Spinal cord (tissue), 10 donors: ENCODE measurements at places on chromosomes 4 and X.

DNA sequence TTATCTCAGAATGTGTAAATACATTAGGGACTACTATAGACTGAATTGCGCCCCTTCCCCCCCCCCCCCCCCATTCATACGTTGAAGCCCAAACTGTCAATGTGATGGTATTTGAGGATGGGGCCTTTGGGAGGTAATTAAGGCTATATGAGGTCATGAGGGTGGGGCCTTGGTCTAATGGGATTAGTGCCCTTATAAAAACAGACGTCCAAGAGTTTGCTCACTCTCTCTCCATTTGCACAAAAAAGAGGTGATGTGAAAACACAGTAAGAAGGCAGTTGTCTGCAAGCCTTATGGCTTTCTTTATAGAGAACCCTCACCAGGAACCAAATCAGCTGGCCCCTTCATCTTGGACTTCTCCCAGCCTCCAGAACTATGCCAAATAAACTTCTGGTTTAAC, 15.3 kb downstream of the SPACA5 start:
- DNase-seq, result no peak

GRCh38 chr4:17115583-17115982, 217.1 kb upstream of the LDB2 start:
- no peak for DNase-seq

DNA sequence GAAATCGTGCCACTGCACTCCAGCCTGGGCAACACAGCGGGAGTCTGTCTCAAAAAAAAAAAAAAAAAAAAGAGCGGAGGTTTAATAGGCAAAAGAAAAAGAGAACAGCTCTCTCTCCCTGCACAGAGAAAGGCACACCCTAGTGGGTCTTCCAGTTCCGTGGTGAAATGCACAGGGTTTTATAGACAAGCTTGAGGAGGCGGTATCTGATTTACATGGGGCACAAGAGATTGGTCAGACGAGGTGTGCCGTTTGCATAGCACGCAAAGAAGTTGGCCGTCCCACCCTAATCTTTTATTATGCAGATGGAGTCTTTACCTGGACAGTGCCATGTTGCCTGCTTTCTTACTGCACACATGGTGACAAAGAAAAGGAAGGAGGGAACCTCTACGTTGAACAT, 33.5 kb upstream of the REST start:
- DNase-seq, result no peak

DNA sequence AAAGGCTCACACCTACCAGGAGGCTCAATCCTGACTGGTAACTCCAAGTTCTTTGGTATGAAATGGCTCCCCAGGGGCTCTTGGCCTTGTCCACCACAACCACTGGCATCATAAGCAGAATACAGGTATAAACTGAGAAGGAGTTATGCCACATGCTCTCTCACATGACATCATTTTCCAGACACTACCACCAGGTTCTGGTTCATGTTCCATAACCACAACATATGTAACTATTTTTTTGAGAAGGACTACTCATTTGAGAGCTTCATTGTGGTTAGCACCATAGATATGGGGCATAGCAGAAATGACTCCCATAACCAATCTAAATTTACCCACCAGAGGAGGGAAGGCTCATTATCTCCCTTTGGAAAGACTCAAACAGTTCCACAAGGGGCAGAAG, 19.6 kb downstream of the PRDM5 start:
- no peak for DNase-seq

GRCh38 chr4:77204621-77205020, 47.6 kb downstream of the CCNG2 start:
- no peak for DNase-seq

DNA sequence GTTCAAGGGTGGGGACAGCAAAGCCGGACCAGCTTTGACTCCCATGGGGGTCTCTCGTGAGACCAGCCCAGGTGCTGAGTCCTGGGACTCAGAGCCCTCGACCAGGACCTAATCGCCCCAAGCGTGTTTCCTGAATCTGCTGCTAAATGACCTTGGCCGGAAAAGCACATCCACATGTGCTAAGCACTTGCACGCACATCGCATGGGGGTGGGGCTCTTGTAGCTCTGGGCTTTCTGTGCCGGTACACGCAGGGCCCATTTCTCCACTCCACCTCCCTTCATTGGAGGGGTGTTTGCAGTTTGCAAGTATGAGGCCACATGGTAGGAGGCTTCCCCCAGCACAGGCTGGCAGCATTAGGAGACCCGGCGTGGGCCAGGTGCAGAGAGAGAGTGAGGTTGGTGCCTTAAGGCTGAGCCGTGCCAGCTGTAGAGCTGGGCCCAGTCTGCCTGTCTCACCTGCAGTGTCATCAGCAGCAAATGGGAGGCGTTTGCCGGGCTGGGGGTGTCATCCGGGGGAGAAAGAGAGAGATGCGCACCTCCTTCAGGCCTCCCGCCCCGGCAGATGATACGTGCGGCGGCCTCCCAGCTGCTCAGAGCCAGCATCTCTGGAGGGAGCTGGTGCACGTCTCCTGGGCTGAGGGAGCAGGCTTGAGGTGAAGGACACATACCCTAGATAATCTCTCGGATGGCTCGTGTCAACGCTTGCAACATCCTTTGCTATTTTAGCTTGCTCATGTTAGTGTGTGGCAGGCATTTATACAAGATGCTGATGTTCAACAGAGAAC, 45.2 kb upstream of the CLCN4 start:
- DNase-seq, result no peak

- no peak for DNase-seq
These were observed 127.5 kb upstream of the OTUD4 start for GRCh38 chr4:145307763-145308430.

- no peak for DNase-seq
These were observed 6.8 kb downstream of the PPARGC1A start for GRCh38 chr4:23882976-23883531.

DNA sequence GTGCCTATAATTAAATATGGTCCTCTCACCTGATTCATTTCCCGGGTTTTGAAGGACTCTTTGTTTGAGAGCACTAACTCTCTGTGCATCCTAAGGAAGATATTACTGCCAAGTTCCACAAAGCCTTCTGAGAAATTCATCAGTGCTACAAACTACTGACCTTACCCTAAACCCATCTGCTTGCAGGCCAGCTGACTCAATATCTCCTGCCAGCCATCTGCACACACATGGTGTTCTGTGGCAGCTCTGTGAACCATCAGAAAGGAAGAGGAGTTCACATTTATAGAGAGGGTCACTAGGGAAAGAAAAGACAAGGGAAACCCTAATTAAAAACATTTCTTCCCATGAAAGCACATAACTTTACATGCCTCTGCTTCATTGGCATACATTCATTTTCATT, 156.7 kb downstream of the ATP10D start:
- DNase-seq, result no peak

- no peak for DNase-seq
These were observed 9.5 kb downstream of the NAF1 start for GRCh38 chr4:163157157-163157556.

DNA sequence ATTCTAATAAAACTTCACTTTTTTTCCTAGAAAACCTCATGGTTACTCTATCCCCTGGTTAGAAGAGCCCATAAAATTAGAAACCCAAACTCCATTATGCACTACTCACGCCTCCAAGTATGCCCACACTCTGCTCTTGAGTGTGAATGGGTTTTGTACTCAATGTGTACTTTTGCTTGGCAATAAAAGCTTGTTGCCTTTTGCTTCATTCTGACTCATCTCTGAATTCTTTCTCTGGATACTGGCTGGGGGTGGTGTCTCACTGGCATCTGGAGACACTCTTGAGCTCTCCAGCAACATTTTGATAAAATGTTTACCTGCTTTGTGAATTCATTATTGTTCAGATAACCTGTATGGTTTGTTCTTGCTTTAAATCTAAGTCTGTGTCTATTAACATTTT, 963.3 kb downstream of the TRAM1L1 start:
- DNase-seq, result no peak

- DNase-seq, result no peak
These were observed 82.2 kb downstream of the ANK2 start for GRCh38 chr4:113131621-113132020.

DNA sequence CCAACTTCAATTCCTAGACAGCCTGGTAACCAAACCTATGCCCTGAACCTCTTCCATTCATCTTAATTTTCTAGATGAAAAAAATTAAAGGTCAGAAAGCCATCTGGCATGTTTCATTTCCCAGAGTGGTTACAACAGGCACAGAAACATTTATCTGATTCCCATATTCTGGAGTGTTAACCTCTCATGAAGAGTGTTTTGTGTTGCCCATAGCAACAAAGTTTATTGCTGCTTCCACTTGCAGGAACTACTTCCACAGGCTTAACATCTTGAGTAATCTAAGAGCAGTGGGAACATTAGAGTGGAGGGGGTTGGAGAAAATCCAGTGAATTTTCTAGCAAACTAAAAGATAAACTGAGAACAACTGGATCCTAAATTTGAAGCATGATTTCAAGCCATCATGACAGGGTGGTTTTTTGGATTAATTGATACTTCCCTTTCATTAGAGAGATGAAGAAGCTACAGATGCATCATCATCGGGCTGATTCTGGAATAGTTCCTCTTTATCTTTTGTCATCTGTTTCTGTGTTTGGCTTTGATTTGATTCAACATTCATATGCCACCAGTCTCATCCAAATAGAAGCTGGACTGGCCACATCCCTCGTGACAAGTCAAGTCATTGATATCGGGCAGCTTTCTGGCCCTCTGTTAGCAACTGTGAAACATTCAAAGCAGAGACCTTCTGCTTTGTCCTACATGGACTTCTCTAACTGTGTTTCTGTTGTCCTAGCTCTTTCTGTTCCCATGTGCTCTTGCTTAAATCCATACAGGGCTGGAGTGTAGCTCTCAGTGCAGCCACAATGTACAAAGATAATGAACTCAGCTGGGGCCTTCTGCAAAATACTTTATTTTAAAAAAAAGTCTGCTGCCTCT, 167.3 kb downstream of the MID1IP1 start:
- peak; percentile 56 for DNase-seq

DNA sequence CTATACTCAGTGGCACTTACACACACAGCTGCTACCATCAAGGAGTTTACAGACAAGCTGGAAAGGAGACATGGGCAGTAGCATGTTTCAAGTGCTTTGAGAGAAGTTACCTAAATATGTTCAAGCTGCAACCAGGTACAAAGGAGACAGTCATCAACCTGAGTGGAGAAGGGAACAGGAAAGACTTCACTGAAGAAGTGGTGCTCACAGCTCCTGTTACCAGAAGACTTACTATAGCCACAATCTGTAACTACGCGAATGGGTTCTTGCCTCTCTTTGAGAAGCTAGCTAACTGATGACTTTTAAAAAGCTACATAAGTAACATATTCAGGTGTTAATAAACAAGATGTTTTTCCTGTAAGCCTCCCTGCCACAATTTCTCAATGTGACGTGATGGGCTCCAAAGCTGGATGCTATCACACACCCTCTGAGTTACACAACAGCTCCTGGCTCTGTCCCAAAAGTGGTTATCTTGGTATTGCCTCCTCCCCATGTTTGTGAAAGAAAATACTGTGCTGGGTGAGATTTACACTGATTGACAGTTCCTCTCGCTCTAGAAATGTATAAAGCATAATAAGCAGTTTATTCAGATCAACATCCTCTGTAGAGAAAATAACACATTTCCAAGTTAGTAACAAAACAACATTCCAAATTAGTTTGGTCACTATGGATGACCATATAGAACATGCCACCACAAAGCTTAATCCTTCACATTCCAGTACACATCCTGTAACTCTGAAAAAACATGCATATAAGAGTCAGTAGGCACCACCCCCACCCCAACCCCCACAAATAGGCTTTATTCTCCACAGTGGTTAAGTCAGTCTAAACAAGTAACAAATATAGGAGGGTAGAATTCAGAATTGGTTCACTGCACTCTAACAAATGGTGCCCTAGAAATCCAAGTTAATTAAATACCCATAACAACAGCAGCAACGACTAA, 81.8 kb downstream of the FRYL start:
- no peak for DNase-seq

DNA sequence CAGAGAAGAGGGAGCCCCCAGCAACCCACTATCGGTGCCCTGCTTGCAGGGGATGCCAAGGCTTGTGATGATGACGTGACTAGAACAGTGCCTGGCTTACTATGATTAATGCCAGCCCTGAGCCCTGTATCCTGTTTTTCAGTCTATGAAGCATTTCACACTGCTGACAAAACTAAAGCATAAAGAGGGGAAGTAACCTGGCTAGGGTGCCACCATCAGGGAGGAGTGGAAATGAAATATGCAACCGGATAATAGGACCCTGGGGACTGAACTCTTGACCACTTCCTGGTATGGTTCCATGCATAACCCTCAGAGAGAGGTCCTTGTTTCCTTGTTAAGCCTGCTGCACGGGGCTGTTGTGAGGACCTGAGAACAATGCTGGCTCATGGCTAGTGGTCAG, 50.3 kb downstream of the MED28 start:
- DNase-seq, result no peak

DNA sequence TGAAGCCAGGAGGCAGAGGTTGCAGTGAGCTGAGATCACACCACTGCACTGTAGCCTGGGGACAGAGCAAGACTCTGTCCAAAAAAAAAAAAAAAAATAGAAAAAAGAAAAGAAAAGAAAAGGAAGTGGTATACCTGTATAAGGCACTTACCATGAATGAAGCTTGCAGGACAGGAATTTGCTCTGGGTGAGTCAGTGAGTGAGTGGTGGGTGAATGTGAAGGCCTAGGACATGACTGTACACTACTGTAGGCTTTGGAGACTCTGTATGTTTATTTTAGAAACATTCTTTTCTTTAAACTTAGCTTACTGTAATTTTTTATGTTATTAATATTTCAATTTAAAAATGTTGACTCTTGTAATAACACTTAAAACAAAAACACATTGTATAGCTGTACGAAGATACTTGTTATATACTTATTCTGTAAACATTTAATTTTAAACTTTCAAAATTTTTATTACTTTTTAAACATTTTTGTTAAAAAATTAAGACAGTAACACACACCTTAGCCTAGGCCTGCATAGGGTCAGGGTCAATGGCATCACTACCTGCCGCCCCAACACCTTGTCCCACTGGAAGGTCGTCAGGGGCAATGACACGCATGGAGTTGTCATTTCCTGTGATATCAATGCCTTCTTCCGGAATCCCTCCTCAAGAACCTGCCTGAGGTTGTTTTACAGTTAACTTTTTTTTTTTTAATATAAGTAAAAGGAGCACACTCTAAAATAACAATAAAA, 78.7 kb downstream of the CLNK start:
- DNase-seq, result no peak

GRCh38 chr4:79991601-79992000, 81.4 kb downstream of the ANTXR2 start:
- no peak for DNase-seq

- no peak for DNase-seq
These were observed 27.8 kb upstream of the FTHL17 start for GRCh38 chrX:31099536-31100090.

GRCh38 chr4:52877694-52878093, 15.6 kb downstream of the RASL11B start:
- DNase-seq, result no peak

DNA sequence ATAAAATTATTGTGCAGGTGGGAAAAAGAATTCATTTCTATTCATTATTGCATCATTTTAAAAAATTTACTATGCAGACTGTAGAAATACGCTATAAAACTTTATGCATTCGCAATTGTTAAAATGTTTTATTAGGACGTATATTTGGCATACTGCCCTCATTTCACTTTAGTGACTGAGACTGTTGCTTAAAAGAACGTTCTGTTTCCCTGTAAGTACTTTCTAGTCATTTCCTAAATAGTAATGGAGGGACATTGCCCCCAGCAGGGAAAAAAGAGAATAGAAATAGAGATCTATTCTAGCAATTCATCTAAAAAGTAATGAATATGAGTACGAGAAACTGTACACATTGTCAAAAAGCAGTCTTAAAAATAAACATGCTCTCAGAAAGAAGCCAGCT, 1295.8 kb upstream of the TENM3 start:
- no peak for DNase-seq

GRCh38 chrX:10902001-10902400, 209.1 kb upstream of the HCCS start:
- no peak for DNase-seq

GRCh38 chr4:917466-917865, 14.7 kb downstream of the GAK start:
- no peak for DNase-seq
